ENCODE measurements at places on chromosomes 2 and 18.

DNA sequence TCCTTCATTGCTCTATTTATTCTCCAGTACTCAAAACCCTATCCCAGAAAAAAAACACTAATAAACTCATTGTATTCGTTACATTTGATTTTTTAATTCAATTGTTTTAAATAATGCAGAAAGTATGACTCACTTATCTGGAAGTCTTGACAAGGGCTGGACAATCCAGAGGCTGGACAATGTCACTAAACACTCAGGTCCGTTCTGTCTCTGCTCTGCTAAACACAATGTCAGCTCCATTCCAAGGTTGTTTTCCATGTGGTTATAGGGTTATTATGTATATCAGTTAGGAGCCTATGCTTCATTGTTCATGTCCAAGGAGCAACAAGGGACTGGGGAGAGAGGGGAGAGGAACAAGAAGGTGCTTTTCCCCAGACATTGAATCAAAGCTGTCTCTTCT lies 125.5 kb downstream of the IRS1 start:
- no peak for DNase-seq

GRCh38 chr2:58918141-58918540 lies 677.0 kb upstream of the FANCL start:
- no peak for DNase-seq

DNA sequence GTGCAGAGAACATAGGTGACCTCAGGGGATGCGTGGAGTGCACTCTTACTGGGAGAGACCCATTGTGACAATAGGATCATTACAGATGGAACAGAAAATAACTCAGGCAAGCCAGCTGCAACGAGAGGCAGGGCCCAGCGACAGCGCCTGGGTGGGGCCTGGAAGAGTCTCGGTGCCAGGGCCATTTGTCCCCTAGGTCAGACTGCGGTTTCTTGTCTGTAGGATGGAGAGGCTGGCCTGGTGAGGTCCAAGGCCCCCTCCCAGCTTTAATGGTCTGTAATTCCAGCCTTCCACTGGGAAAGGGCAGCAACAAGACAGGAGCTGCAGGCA lies 208.6 kb upstream of the APCDD1 start:
- DNase-seq = no peak

- no peak for DNase-seq
Observed at GRCh38 chr2:235543851-235544688, 50.2 kb downstream of the AGAP1 start.

DNA sequence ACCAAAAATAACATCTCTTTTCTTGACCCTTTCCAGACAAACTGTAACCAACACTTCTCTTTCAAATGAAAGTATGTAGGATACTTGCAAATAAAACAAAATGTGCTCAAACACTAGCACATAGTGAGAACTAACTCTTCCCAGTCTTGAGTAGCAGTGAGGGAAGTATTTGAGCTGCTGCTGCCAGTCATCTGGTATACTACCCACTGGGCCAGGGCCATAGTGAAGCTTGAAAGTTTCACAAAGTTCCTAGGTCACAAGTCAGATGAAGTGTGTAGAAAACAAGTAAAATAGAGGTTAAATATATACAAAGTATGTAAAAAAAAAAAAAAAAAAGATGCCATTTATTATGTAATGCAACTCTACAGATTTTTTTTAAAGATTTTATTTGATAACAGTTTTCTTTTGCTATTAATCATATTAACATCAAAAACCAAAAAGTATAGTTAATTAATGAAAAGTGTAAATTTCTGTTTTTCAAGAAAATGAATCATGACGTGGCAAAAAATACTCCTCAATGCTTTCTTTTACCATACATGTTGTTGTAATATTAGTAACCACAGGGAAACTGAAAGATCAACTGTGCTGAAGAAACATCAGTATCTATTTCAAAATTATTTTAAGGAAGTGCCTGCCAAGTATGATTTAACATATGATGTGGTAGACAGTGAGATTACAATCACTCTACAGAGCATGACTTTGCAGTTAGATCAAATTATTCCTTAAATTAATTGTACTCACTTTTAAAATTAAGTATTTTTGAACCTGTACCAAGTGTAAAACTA lies 21.6 kb upstream of the TRIB2 start:
- DNase-seq = no peak

DNA sequence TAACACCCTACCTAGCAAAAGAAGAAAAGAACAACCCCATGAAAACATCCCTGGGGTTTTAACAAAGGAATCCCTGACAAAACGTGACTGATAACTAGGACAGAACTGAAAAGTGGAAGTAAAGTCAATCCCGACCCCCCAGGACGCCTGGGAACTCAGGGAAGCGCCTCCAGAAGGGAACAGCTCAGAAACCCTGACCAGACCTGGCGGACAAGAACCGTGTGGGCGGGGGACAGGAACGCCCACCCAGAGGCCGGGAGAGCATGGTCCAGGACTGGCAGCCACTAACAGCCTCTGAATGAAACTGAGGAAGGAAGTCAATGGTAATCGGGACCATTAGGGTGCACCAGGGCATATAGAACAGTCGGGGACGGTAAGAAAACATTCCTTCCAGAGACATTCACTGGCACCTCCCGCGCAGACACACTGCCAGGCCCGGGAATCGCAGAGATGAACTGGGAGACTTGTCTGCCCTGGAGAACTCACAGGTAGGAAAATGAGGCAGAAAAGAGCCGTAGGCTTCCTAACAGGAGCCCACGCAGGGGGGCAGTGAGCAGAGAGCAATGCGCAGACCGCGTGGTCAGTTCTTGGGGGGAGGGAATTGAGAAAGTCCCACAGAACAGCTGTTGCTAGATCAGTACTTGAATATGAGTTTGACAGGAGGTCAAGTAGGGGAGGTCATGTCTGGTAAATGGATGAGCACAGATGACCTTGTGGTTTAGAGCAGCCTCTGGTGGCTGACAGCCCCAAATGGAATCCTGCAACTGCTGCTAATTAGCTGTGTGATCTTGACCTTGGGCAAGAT lies 1.3 kb upstream of the TBC1D8 start:
- no peak for DNase-seq

GRCh38 chr2:14712111-14712510 lies 79.6 kb downstream of the LRATD1 start:
- DNase-seq = no peak

DNA sequence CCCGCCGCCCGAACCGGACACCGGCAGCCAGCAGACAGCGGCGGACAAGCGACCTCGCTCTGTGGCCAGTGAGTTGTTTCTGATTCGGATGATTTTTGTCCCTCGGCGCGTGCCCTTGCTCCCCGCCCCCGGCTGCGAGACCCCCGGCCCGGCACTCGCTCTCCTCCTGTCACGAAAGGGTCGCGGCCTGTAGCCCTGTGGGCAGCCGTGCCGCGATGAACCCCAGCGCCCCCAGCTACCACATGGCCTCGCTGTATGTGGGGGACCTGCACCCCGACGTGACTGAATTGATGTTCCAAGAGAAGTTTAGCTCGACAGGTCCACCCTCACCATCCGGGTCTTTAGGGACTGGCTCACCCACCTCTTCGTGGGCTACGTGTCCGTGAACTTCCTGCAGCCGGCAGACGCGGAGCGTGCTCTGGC lies 1257.5 kb upstream of the ACVR2A start:
- no peak for DNase-seq

DNA sequence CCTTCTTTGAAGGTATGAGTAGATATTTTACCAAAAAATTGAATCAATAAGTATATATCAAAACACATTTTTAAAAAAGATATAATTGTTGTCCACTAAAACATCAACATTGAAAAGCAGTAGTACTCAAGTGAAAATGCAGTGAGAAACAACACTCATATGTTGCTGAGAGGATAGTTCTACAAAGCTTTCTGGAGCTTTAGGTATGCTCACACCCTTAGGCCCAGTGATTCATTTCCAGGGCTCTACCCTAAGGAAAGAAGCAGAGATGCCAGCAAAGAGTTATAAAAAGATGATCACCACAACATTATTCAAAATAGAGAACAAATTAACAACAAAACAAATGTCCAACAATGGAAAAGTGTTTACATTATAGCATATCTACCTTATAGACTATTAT lies 197.3 kb upstream of the CCDC150 start:
- no peak for DNase-seq
